ENCODE measurements at places on chromosomes 2 and 18.
A peak's percentile ranks its signal among the peaks of the same experiment; 100 is the strongest.

GRCh38 chr2:220572385-220572784, 945.0 kb downstream of the SLC4A3 start:
- no peaks in the 10 kb centered on the region for H3K27me3 ChIP-seq
- no peak overlapping the region for H3K27ac ChIP-seq
- H3K4me3 ChIP-seq: no peak overlapping the region
- H3K4me1 ChIP-seq: no peaks in the 10 kb centered on the region
- H3K36me3 ChIP-seq: no peaks in the 10 kb centered on the region

GRCh38 chr18:76553715-76554546, 58.9 kb upstream of the ZNF516 start:
- no peaks in the 10 kb centered on the region for H3K27me3 ChIP-seq
- no peaks in the 10 kb centered on the region for H3K36me3 ChIP-seq
- no peak for DNase-seq
- H3K27ac ChIP-seq: no peak overlapping the region

GRCh38 chr2:7899241-7899640, 782.6 kb upstream of the ID2 start:
- H3K4me1 ChIP-seq: peaks cover 24% of the 10 kb centered on the region
- no peak overlapping the region for H3K27ac ChIP-seq
- H3K4me3 ChIP-seq: no peak overlapping the region
- no peaks in the 10 kb centered on the region for H3K36me3 ChIP-seq
- DNase-seq: no peak

- peaks cover 24% of the 10 kb centered on the region for H3K4me1 ChIP-seq
- H3K36me3 ChIP-seq: peaks cover 4% of the 10 kb centered on the region
- no peak overlapping the region for H3K4me3 ChIP-seq
Measured at GRCh38 chr2:149489452-149489851, 98.1 kb downstream of the MMADHC start.

- H3K36me3 ChIP-seq: no peaks in the 10 kb centered on the region
- no peak overlapping the region for H3K27ac ChIP-seq
- H3K4me3 ChIP-seq: no peak overlapping the region
- no peaks in the 10 kb centered on the region for H3K27me3 ChIP-seq
- DNase-seq: no peak
- peaks cover 4% of the 10 kb centered on the region for H3K4me1 ChIP-seq
Measured at GRCh38 chr18:9766076-9766481, 58.0 kb downstream of the RAB31 start.

DNA sequence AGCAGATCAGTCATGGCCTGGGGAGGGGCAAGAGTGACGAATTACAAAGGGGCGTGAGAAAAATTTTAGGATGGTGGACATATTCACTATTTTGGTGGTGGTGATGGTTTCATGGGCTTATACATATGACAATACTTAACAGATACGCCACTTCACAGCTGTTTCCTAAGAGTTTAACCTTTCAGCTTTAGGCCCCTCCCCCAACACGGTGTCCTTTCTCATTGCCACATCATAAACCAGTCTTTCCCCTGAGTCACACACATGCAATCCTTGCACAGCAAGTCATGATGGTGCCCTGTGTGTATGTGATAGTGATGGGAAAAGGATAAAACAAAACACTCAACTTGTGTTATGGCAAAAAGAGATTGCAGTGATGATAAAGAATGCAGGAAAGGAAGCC, 47.6 kb upstream of the IL1R1 start:
- no peak overlapping the region for H3K27ac ChIP-seq
- H3K4me1 ChIP-seq: peaks cover 1% of the 10 kb centered on the region
- no peak for DNase-seq
- peaks cover 2% of the 10 kb centered on the region for H3K36me3 ChIP-seq
- H3K4me3 ChIP-seq: no peak overlapping the region

DNA sequence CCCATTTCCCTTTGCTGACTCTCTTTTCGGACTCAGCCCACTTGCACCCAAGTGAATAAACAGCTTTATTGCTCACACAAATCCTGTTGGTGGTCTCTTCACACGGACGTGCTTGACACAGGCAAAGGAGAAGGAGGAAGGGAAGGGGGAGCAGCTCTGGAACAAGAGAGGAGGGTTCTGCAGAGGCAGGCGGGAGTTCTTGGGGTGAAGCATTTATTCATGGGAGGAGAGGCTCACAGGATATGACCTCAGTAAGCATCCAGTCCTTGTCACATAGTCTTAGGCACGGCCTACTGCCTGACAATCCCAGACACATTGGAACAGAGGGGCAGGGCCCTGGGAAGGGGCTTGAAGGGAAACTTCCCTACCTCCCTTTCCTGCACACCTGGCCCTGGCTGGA, 171.7 kb upstream of the HS6ST1 start:
- no peak overlapping the region for H3K4me3 ChIP-seq
- peaks cover 48% of the 10 kb centered on the region for H3K4me1 ChIP-seq
- H3K36me3 ChIP-seq: no peaks in the 10 kb centered on the region
- no peak for DNase-seq

DNA sequence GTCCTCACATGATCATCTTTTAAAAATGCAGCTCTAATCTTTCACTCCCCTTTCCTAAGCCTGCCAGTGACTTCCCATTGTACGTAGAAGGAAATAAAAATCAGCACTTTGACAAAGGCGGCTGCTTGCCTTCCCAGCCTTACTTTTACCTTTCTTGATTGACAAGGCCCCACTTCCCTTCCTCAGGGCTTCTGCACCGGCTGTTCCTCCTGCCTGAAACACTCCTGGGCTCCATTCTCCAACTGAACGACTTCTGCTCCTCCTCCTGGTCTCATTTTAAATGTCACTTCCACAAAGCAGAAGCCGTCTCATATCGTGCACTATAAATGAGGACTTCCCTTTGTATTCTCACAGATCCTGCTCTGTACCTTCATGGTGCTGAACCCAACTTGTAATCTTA, 56.1 kb downstream of the OSBPL6 start:
- no peak overlapping the region for H3K4me3 ChIP-seq
- no peaks in the 10 kb centered on the region for H3K36me3 ChIP-seq
- H3K27ac ChIP-seq: peak overlapping the region; percentile 46
- H3K27me3 ChIP-seq: no peaks in the 10 kb centered on the region

GRCh38 chr18:22337306-22337705, 80.4 kb downstream of the CTAGE1 start:
- no peak overlapping the region for H3K4me3 ChIP-seq
- H3K27me3 ChIP-seq: peaks cover 28% of the 10 kb centered on the region
- DNase-seq: no peak

DNA sequence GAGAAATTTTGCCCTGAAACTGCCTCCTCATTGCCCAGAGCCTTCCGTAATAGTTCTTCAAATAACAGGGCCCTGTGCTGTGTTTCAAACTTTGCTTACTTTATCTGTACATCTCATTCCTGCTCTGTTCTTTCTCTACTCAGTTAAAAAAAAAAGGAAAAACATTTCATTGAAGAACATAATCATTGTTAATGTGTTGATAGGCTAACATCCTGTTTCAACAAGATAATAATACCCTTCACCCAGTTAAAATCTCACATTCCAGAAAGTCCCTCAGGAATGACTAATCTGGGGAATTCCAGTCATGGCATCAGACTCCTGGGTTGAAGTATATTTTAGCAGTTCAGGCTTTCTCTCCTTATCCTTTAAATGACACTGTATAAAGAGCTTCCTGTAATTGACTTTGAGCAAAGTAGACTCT, 45.6 kb upstream of the ITGAV start:
- no peaks in the 10 kb centered on the region for H3K27me3 ChIP-seq
- no peaks in the 10 kb centered on the region for H3K36me3 ChIP-seq
- H3K4me1 ChIP-seq: peaks cover 26% of the 10 kb centered on the region
- H3K4me3 ChIP-seq: no peak overlapping the region

Measured in progenitor cell of endocrine pancreas (in vitro differentiated cells).